ENCODE measurements at places on chromosomes 12 and 14. TPM values are rescaled to one million over a fixed set of nuclear protein-coding genes. Genes with fewer than 3 reads are reported as not detected.

DNA sequence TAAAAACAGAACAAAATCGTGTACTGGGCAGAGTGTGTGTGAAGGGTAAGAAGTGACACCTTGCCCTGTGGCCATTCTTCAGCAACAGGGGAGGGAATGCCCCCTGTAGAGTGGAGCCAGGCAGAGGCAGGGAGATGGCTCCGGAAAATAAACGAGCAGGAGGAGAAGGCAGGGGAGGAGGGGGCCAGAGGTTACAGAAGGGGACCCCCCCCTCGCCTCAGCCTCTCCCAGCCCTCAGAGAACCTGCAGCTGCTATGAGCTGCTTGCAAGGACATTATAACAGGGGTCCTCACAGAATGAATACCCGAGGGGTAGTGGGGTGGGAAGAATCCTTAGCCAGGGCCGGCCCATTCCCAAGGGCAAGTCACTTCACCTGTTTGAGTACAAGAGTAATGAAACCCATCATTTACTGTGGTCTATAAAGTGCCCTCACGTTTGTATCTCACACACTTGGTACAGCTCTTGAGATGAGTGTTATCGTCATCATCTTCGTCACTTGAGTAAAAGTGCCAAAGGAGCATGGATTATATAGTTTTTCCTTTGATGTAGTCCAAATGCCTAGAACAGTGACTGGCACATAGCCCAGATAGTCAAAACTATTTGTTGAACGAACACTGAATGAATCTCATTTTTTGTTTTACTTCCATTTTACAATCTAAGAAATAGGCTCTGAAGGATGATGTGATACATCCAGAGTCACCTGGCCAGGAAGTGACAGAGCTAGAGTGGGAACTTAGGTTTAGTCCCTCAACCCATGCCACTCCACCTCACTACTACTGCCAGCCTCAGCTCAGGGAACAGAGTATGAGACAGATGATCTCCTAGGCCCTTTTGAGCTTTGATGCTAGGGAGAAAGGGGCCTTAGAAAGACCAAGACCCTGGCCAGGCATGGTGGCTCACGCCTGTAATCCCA, 14.5 kb downstream of the SCNN1A start:
- H3K4me1 ChIP-seq, result no peaks in the 10 kb centered on the region
- peak overlapping the region; percentile 92 for H3K27ac ChIP-seq
- no peak overlapping the region for H3K4me3 ChIP-seq
- no peak for DNase-seq

GRCh38 chr12:116606397-116606796, 47.2 kb downstream of the MAP1LC3B2 start:
- no peak overlapping the region for H3K4me3 ChIP-seq
- no peaks in the 10 kb centered on the region for H3K27me3 ChIP-seq
- no peaks in the 10 kb centered on the region for H3K4me1 ChIP-seq
- no peaks in the 10 kb centered on the region for H3K36me3 ChIP-seq
- DNase-seq, result no peak
- H3K27ac ChIP-seq, result no peak overlapping the region

DNA sequence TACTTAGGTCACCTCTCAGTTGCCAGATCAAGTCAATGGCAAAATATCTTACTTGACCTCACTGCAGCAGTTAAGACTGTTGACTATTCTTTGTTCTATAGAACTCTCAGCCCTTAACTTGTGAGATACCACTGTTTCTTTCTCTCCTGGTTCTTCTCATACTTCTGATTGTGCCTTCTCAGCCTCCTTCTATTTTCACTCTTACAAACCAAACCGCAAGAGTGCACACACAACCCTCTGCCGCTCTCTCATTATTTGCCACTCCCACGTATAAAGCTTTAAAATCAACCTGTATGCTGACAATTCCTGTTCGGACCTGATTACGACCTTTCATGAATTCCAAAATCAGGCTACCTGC, 4.5 kb downstream of the E2F7 start:
- no peak for DNase-seq
- H3K4me1 ChIP-seq, result no peaks in the 10 kb centered on the region
- no peaks in the 10 kb centered on the region for H3K27me3 ChIP-seq
- no peak overlapping the region for H3K27ac ChIP-seq
- H3K36me3 ChIP-seq, result no peaks in the 10 kb centered on the region
- no peak overlapping the region for H3K4me3 ChIP-seq

C14orf39 gene
- not detected for polyA plus RNA-seq

DNA sequence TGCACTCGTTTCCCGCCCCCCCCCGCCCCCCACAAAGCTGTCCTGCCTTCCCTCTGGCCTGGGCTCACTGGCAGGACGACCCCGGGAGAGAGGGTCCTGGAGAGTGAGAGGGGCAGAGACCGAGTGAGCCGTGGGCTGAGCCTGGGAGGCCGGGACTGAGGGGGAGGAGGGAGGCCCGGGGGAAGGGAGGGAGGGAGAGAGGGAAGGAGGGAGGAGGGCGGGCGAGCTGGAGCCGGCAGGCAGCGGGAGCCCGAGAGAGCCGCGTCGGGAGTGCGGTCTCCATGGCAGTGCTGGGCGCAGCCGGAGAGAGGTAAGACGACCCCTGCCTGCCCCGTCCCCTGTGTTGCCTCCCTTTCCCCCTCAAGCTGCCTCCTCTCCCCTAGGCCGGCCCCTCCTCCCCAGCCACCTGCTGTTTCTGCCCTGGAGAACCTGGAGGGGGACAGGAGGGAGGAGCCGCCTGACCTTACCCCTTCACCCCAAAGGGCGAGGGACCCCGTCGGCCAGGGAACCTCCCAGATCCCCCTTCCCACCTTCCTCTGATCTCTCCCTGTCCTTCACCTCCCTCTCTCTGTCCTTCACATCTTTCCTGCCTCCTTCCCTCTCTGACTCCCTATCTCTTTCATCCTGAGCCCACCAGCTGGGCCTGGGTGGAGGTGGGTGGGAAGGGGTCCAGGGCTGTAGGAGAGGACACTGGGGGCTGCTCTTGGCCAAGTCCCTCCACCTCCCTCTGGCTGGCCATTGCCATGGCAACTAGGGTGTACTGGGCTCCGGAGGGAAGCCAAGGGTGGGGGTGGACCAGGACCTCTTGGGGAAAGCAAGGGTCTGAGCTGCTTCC, at the start of gene GPR162:
TSS of gene GPR162 (plus strand) at position 231 of the 835 bp plus-strand sequence. CDS start 2,078 bp downstream, outside the sequence.
- no peak for DNase-seq
- peaks cover 8% of the 10 kb centered on the region for H3K36me3 ChIP-seq
- peak within 1 kb of the TSS; percentile 39 for H3K4me3 ChIP-seq

DNA sequence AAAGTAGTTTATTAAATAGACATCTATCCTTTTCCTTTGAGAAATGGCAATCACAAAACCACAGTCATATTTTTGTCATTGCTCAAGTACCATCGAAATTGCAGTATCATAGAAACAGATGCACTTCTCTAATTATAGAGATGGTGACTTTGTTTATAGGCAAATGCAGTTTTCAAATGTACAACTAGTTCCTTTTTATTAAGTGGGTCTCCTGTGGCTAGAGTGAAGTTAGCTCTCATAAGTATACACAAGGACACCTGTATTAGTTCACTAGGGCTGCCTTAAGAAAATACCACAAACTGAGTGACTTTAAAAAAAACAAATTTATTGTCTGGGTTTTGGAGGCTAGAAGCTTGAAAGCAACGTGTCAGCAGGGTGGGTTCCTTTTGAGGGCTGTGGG, 62.8 kb downstream of the OTOGL start:
- H3K4me1 ChIP-seq, result no peaks in the 10 kb centered on the region
- no peak overlapping the region for H3K27ac ChIP-seq
- DNase-seq, result no peak

All from small intestine (tissue), 16 donors.